ENCODE measurements at places on chromosomes 7 and 10. TPM values are rescaled to one million over a fixed set of nuclear protein-coding genes. Genes with fewer than 3 reads are reported as not detected.

The MOGAT3 gene
- total RNA-seq: not detected

GRCh38 chr7:118621810-118622360 lies 397.4 kb downstream of the ANKRD7 start:
- DNase-seq: no peak

DNA sequence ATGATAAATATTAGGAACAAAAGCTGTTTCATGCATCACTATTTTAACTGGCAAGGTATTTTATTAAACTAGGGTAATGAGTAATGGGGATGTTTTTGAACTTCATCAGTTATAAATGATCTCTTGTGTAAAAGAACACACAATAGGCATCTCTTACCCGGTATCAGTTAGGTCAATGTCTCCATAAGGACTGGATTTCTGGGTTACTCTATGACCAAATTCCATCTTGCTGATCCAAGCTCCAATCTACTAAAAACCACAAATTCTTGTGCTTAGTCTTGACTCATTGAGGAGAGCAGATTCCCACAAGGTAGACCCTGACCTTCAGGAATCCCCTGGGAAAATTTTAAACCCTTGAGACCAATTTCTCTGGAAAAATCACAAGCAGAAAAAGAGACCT lies 1167.7 kb downstream of the XPNPEP1 start:
- DNase-seq: no peak

- no peak for DNase-seq
Measured at GRCh38 chr7:35748371-35748770, 52.5 kb upstream of the SEPTIN7 start.

DNA sequence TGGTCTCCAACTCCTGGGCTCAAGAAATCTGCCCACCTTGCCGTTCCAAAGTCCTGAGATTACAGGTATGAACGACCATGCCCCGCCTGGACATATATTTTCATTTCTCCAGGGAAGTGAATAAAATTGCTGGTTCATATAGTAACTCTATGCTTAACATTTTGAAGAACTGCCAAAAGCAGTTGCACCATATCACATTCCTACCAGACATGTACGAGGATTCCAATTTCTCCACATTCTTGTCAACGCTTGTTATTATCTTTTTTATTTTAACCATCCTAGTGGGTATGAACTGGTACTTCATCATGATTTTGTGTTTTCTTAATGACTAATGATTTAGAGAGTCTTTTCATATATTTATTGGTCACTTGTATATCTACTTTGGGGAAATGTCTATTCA lies 21.9 kb upstream of the CPN1 start:
- no peak for DNase-seq

GRCh38 chr7:44374007-44374763 lies 48.8 kb upstream of the CAMK2B start:
- DNase-seq: no peak

GRCh38 chr7:130946114-130946513 lies 212.1 kb upstream of the KLF14 start:
- no peak for DNase-seq

- DNase-seq: no peak
Measured at GRCh38 chr7:85030893-85031292, 156.0 kb downstream of the SEMA3D start.

Measured in lower leg skin (tissue), 4 donors.